ENCODE measurements at places on chromosomes 2 and 18.

- no peak for DNase-seq
Observed at GRCh38 chr2:46296216-46296839, 879 bp upstream of the EPAS1 start.

DNA sequence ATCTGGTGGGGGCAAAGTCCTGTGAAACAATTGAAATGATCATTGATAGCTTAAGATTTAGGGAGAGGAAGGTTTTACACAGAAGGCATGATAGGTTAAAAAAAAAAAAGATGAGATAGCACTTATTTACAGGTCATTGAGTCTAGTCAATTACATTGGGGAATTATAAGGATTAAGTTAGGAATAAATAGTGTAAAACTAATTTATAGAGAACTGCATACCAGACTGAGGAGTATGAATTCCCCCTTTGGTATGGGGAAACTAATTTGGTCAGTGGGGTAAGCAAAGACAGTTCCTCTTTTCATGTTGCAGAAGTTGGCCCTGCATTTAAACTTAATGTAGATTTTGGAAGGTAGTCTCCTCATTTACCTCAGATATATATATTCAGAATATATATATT lies 10.8 kb downstream of the GLS start:
- DNase-seq = no peak

GRCh38 chr2:10325278-10326145 lies 22.8 kb downstream of the HPCAL1 start:
- DNase-seq = no peak

DNA sequence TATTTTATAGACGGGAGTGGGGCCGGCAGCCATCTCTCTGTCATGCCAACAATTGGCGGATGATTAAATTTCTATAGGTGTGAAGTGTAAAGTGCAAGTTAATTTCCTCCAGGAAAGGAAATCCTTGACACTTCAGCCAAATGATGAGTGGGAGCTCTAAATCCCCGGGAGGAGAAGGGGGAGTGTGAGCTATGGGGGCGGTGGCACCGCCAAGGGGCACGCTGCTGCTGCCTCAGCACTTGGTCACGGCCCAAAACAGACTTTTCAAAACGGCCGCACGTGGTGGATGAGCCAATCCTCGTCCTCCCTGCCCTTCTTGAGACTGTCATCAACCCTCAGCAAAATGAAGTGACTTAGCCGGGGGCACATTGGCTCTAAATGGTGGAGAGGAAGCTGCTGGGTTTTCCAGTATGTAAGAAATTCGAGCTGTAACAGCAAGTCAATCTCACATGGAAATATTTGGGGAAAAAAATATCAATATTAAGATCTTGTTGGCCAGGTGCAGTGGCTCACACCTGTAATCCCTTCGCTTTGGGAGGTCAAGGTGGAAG lies 200.8 kb downstream of the TFCP2L1 start:
- DNase-seq = no peak

DNA sequence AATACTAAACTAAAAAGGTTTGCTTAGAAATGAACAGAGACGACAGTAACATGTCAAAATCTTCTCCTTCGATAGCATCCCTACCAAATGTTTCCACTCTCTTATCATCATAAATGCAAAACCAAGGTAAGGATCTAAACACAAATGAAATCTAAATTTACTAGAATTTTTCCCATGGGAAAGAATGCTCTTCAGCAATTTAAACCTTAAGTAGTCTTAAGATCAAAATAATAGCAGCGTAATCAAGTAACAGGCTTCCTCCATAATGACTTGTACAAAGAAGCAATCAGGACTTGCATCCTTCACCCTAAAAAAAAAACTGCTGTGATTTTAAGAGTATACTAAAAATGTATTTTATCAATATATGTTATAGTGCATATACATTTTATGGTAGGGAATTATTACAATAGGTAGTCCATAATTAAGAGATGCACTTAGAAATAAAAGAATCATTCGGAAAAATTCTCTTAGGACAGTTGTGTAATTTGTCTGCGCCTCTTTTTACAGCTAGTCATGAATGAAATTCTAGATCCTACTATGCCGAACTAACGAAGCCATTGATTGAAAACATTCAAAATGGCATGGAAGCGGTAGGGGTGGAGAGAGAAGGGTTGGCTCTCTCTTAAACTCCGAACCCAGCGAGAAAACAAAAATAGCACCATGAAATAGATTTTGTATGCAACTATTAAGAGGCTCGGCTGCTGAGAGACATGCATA lies 1.3 kb downstream of the PGAP1 start:
- DNase-seq = no peak

DNA sequence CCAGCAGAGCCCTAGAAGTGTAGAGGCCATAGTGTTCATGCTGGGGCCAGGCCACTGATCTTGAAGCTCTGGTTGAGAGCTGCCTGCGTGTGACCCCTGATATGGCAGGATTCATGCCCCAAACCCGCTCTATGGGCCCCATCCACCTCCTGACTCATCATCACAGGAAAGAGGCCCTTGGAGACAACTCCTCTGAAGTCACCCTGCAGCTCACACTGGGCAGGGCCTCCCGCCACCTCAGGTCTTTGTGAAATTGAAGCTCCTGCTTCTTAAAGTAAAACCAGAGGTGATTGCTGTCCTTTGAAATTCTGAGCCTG lies 12.0 kb upstream of the TUBB6 start:
- no peak for DNase-seq

DNA sequence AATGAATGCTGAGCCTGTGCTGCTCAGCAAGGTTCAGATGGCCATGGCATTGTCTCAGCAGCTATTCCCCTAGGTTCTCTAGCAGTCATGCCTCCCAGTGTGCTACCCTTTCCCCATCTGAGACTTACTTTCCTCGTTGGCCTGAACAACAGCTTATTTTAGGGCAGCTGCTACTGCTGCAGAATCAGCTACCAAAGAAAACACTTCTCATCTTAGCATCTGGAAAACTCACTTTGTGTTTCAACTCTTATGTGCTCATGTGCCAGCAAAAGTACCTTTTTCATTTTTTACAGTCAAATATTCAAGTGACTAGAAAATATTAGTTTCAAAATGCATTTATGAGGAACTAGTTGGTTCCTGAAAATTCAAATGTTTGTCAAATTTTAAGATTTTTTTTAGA lies 60.4 kb upstream of the ZNF397 start:
- DNase-seq = no peak

- DNase-seq = no peak
Observed at GRCh38 chr2:60426880-60427279, 126.6 kb downstream of the BCL11A start.

DNA sequence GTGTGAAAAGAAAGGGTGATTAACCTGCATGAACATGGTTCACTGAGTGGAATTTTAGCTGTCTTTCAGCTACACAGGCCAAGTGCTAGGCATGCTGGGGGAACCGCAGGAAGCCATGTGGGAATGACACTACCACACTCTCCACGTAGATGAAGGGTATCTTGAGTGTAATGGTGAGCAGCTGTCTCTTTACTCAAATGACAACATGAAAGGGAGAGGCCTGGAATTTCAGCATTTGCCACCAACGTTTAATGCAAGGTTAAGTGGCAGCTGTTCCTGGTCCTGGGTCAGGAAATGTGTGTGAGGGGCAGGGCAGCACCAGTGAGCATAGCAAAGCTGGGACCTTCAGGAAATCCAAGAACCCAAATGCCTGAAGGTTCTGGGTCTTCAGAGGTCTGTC lies 588.4 kb downstream of the SLC4A3 start:
- DNase-seq = no peak

DNA sequence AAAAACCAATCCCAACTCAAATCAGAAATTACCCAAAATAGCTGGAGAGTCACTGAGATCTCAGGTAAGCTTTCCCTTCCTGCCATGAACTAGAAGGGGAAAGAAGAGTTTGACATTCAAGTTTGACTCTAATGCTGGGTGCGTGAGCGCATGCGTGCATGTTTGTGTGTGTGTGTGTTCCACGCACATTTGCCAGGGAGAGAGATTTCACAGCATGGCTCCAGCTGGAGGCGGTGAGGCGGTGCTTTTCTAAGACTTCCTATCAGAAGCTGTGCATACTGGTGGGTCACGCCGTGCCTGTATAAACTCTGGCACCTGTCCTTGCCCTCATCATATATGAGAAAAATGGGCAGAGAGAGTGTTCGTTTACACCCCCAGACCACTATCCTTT lies 116.2 kb downstream of the MSH2 start:
- no peak for DNase-seq

DNA sequence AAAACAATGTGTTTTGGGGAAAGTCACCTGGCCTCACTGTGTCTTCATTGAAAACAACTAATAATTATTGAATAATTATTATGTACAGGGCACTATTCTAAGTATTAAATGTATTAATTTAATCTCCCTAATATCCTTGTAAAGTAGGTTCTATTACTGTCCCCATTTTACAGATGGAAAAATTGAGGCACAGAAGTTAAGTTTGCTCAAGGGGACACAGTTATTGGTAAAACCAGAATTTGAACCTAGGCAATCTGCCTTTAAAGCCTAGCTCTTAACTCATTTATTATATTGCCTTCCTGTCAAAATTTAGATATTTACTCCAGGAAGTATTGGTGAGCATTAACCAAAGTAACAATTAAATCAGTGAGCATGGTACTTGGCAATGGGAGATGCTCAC lies 84.6 kb downstream of the PMS1 start:
- no peak for DNase-seq

GRCh38 chr2:196275646-196276352 lies 104.4 kb upstream of the STK17B start:
- DNase-seq = no peak

- DNase-seq = no peak
Observed at GRCh38 chr18:48355276-48356115, 53.7 kb downstream of the ZBTB7C start.

- no peak for DNase-seq
Observed at GRCh38 chr2:71813807-71814470, 333.7 kb downstream of the CYP26B1 start.

- DNase-seq = no peak
Observed at GRCh38 chr2:85131116-85131515, 2.1 kb upstream of the TCF7L1 start.

DNA sequence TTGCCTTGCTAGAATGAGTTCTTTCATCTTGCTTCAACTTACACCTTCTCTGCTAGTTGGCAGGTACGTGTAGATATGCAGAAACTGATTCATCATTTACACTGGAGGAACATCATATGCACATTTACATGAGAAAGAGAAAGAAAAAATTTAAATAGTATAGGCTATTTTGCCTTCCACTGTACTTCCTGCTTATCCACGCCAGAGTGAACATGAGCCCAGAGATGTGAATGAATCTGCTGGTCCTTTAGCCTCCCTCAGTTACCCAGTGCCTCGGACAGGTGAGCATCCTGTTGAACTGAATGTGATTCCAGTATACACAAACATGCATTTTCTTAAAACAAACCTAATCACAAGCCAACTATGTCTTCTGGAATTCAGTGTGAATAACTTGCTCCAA lies 83.6 kb downstream of the SESTD1 start:
- DNase-seq = no peak

DNA sequence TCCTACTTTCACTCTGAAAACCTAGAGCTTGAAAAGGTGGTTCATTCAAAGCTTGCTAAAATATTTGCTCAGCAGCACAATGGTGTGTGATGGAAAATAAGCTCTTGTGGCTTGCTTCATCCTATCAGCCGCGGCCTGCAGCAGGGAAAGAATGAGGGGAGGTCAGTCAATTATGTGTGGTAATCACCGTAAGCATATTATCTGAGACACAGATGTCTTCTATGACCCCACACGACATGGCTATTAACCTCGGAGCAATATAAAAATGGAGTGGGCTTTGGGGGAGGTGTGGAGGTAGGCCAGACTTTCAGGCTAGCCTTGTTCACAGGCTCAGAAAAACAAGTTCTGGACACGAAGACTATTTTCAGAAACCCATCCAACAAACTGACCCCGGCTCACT lies 98.4 kb upstream of the SIX3 start:
- DNase-seq = no peak

DNA sequence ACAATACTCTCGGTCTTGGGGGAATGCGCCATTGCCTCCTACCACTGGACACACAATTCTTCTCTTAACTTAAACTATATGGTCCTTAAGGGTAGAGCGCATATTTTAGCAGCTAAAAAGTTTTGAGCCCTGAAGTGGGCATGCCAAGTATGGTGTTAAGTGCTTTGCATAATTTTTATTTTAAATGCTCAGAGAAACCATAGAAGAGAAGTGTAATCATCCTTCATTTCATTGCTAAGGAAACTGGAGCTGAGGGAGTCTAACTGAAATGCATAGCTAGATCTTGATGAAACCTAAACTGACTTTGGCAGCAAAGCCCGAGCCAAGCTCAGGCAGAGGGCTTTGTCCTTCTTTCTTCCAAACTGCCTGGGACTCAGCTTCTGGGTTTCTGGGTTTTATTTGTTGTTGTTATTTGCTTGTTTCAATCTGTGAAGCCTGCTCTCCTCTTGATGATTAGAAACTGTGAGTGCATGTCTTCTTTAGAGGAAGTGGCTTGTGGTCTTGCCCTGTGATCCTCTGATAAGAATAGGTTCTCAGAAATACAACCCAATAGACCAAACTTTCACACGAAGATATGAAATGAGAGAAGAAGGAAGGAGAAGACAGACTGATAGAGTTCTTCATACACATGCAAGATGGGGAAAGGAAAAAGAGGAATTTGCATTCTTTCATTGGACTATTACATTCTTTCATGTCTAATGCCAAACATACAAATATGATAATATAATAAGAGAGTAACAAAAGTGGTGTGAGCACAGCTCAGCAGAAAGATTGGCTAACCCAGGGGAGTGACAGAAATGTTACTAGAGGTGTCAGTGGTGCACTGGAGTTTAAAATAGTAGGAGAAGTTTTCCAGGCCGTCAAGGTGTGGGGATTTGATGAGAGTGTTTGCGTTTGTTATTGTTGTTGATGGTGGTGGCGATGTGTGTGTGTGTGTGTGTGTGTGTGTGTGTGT lies 7.5 kb upstream of the RNF144A start:
- DNase-seq = no peak

- DNase-seq = no peak
Observed at GRCh38 chr2:46013726-46014125, 283.5 kb upstream of the EPAS1 start.

DNA sequence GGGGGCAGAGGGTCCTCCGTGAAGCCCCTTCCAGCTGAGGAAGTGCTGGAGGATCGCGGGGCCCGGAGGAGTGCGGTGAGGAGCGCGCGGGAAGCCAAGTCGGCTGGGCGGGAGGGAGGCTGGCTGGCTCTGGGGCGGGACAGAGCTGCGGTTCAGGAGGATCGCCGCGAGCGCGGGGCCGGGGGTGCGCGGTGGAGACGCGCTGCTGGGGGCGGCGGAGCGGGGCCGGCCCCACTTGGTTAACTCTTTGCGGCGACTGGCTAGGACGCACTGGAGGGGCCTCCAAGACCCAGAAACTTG lies 464 bp downstream of the CYBRD1 start:
- peak; percentile 43 for DNase-seq

- DNase-seq = no peak
Observed at GRCh38 chr2:30927465-30928075, 120.3 kb upstream of the CAPN13 start.

DNA sequence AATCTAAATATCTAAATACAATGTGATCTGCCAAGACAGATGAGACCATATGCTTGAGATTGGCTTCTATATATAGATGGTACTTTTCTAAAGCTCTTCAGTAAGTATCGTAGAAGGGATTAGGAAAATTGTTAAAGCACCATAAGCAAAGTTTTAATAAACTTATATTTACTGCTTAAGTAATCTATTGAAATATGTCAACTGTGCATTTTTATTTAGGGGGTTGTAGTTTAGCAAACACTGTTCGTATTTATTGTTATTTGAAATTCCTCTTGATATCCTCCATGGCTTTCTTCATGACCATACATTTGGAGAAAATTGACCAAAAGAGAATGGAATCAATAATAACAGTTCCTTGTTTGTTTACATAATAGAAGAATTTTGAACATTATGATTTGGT lies 102.7 kb downstream of the MIB1 start:
- no peak for DNase-seq

Measured in GM12891 (cell line).